Motor neuron (in vitro differentiated cells): ENCODE measurements at places on chromosomes 3 and 15. TPM values are rescaled to one million over a fixed set of nuclear protein-coding genes. Genes with fewer than 3 reads are reported as not detected.

TNNC1 gene
- 15.3 and 22.5 TPM in 2 replicates for total RNA-seq

CCR3 gene
- 0.41 and 0.45 TPM in 2 replicates for total RNA-seq

GOLGA8T gene
- 0.22 and 0.25 TPM in 2 replicates for total RNA-seq

GREM1 gene
- total RNA-seq = 0.05 and 0.16 TPM in 2 replicates

ABCC5 gene
- total RNA-seq = 36.9 and 40.1 TPM in 2 replicates

VWA5B2 gene
- total RNA-seq = 0.27 and 0.36 TPM in 2 replicates

- no peak for ATAC-seq
These were observed 43.9 kb upstream of the TMEM158 start for GRCh38 chr3:45269952-45270351.

GRCh38 chr3:110126065-110126464 lies 788.7 kb upstream of the DPPA4 start:
- no peak for ATAC-seq

- ATAC-seq = no peak
These were observed 224.3 kb upstream of the SOX2 start for GRCh38 chr3:181487236-181487978.

DNA sequence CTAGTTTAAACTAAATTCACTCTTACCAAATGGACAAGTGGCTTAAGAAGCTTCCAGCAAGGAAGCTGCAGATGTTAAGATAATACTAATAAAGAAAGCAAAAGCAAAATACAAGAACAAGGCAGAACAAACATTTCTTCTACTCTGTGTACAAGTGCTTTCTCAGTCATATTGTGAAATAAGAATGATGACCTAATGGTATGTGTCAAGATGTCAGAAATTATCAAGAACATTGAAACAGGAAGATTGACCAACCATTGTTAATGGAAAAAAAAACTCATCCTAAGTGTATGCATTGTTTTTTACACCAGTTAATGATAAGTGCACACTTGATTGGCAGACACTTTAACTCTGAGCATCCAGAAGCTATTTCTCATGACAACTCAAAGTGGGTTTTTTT lies 65.4 kb upstream of the P2RY1 start:
- no peak for ATAC-seq

DNA sequence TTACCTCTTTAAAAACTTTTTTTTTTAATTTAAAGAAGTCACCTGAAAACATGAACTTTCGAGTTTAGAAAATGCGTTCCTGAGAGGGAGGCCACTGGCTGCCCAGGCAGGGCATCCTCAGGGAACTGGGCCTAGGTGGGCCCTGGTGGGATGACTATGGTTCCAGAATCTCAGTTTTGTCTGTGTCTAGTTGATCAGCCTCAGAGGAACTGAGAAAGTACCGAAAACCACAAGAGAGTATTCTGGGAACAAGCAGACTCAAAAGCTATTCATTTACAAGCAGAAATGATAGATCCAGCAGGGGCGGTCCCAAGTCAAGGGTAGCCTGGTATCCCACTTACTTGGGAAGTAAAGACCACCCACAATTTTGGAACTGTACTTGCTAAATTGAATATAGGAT lies 10.5 kb downstream of the WWTR1 start:
- no peak for ATAC-seq
